DMS153 (cell line): ENCODE measurements at places on chromosomes 2 and 18.

DNA sequence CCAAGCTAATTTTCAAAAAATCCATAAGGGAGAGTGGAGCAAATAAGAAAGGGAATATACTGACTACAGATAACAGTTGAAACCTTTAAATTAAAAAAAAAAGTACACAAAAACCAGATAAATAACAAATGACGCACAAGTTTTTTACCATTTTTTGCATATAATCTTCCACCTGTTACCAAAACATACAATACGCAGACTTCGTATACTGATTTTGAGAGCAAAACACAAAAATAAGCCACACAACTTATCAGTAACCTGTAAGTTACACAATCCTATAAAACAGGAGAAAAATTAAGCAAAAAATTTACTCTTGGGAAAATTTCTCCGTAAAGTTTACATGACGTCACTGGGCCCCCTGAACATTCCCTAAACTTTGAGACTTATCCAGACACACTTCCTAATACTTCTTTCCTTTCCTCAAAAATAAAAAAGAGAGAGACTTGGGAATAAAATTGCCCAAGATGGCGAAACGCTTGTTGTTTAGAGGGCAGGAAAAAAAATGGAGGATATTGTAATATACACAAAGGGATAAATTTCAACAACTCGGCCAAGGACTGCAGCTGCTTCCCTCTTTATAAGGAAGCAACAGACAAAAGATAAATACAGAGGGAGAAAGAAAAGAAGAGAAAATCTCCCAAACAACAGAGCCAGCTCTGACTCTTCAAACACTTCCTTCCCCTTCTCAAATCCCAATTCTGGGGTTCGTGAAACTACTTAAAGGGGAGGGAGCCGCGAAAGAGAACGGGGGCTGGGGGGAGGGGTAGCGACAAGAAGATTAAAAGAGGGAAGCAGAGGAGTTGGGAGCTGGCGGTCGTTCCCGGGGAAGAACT lies 1.6 kb downstream of the BAZ2B start:
- peak; percentile 68 for DNase-seq

- no peak for DNase-seq
Observed at GRCh38 chr2:109174626-109175349, 45.8 kb downstream of the SH3RF3 start.

DNA sequence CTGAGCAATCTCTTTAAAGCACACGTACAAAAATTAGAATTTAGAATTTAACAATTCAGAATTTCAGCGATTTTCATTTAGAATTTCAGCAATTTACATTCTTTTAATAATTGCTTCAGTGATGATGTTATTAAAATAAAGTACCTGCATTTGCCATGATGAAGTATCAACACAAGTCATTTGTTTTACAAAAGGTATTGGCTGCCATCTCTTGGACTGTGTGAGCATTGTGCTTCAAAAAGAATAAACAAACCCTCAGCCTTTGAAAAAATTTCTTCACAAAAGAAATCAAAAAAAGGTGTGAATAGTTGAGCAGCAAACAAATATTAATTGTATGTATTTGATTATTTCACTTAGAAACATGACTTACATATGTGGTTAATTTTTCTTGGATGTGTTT lies 27.1 kb upstream of the ZC3H15 start:
- DNase-seq: peak; percentile 10

- peak; percentile 40 for DNase-seq
Observed at GRCh38 chr2:25252291-25253152, 84.1 kb upstream of the POMC start.

- peak; percentile 21 for DNase-seq
Observed at GRCh38 chr2:170339322-170339721, 161.4 kb downstream of the MYO3B start.

DNA sequence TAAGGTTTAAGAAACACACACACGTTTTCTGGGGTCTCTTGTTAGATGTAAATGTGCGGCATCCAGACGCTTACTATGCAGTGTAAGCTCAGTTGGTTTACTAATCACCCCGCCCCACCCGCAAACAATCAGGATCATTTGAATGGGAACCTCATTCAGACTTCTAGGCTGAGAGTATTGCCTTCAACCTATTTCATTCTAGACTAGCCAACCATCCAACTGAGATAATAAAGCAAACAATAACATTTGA lies 1.3 kb upstream of the FIGN start:
- no peak for DNase-seq

- no peak for DNase-seq
Observed at GRCh38 chr18:46546111-46546640, 110.8 kb downstream of the LOXHD1 start.

GRCh38 chr2:160279813-160280465 lies 79.9 kb upstream of the ITGB6 start:
- no peak for DNase-seq
